ENCODE measurements at places on chromosomes 11 and 22.

DNA sequence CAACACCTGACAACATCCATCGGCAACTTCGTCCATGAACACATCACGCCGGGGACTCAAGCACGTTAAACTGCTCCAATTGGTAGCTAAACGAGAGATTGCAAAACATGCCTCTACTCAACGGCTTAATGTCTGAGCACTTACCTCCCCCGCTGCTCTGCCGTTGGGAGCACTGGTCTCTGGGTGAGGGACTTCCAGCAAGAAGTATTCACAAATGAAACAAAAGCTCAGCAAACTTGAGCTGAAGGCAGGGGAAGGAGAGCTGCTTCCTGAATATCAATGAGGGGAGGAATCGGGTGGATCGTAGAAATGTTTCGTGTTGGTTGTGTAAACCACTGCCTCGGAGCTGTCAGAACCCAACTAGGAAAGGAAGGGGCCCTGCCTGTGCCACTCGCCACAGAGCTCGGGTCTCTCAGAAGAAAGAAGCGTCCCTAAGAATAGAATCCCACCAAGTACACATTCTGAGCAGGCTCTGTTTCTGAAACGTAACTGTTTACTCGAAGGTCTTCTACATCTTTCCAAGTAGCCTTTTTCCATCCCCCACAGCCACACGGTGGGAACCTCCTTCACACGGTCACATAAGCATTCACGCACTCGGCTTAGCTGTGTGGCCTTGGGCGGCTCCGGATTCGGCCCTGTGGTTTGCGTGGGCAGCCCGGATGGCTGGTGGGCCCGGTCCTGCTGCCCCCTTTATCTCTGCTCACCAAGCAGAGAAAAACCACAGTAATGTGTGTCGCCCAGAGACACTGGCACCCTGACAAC, at the start of gene MLC1:
Gene MLC1 (minus strand): TSS at position 216 of the 762 bp plus-strand sequence. CDS start 524 bp downstream, outside the sequence.
- DNase-seq = no peak

DNA sequence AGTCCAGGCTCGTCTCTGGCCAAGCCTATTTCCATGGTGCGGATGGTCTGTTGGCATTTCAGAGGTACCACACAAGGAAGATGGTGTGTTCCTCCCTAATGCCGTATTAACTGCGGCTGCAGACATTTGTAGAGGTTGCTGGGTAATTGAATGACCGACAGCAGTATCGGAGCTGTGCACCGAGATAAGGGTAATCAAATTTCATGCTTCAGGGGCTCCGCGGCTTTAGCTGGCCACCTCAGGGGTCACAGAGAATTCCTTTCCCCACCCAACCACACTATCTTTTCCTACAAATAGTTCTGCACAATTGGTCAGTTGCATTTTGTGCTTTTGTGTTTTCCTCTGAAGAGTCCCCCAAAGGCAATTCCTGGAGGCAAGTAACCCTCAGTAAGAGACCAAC, 297.4 kb downstream of the OPCML start:
- DNase-seq = no peak

DNA sequence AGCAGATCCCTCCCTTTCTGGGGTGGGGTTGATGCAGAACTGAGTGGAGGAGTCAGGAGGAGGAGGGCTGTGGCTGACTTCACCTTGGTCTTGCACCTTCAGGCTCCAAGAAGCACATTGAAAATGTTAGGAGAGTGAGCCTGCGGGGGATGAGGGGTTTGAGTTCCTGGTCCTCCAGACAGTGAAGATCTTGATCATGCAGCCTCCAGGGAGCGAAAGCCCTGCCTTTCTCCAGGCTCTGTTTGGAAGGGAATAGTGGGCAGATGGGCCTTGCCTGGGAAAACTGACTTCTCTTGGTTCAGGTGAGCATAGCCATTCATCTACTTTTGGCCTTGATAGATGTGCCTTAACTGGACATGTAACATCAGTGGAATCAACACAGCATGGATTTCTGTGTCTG, 267.6 kb upstream of the B3GAT1 start:
- no peak for DNase-seq

- no peak for DNase-seq
Measured at GRCh38 chr11:47184711-47185304, 1.4 kb downstream of the PACSIN3 start.

- no peak for DNase-seq
Measured at GRCh38 chr11:8297781-8298440, 34.2 kb upstream of the LMO1 start.

DNA sequence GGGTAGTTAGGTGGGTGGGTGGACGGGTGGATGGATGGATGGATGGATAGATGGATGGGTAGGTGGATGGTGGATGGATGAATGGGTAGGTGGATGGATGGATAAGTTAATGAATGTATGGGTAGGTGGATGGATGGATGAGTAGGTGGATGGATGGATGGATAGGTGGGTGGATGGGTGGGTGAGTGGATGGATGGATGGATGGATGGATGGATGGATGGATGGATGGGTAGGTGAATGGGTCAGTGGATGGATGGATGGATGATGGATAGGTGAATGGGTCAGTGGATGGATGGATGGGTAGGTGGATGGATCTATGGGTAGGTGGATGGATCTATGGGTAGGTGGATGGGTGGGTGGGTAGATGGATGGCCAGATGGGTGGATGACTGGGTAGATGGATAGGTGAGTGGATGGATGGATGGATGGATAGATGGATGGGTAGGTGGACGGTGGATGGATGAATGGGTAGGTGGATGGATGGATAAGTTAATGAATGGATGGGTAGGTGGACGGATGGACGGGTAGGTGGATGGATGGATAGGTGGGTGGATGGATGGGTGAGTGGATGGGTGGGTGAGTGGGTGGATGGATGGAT, 41.5 kb upstream of the RTL6 start:
- DNase-seq = no peak

- no peak for DNase-seq
Measured at GRCh38 chr11:44770401-44770800, 43.6 kb downstream of the TSPAN18 start.

- DNase-seq = no peak
Measured at GRCh38 chr11:117929916-117930570, 841 bp upstream of the TMPRSS13 start.

- no peak for DNase-seq
Measured at GRCh38 chr11:115925568-115926090, 421.4 kb upstream of the CADM1 start.

DNA sequence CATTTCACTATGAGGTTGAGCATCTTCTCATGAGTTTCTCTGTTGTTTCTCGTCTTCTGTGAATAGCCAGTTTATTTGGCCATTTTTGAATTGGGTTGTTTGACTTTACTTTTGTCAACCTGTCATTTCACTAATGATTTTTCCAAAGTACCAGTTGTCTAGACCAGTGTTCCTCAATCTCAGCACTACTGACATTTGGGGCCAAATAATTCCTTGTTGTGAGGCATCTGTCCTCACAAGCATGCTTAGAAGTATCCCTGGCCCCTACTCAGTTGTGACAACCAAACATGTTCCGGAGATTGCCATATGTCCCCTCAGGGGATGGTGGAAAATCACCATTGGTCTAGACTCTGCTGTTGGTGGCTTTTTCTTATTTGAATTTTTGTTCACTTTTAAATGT, 87.7 kb upstream of the GNAZ start:
- no peak for DNase-seq

GRCh38 chr11:124470561-124471227, 25.2 kb upstream of the OR8B8 start:
- no peak for DNase-seq

GRCh38 chr11:70397336-70397982, 870 bp upstream of the CTTN start:
- DNase-seq = no peak
